ENCODE measurements at places on chromosomes 5 and 9.

DNA sequence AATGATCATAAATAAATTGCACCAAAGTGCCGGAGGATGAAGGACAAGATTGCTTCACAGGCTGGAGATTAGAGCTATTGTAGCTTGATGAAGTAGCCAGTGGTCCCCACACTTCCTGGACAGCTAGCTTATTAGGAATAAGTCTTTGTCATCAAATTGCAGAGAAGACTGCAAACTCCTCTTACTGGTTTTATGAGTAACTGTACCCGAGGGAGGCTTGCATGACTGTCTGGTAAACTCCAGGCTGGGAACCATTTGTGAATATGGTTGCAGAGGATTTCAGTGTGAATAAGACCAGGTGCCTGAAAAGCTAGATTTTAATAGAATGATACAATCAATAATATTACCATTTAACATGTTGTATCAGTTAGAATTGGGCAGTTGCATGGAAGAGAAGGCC, 36.5 kb upstream of the SEMA5A start:
- DNase-seq: no peak

DNA sequence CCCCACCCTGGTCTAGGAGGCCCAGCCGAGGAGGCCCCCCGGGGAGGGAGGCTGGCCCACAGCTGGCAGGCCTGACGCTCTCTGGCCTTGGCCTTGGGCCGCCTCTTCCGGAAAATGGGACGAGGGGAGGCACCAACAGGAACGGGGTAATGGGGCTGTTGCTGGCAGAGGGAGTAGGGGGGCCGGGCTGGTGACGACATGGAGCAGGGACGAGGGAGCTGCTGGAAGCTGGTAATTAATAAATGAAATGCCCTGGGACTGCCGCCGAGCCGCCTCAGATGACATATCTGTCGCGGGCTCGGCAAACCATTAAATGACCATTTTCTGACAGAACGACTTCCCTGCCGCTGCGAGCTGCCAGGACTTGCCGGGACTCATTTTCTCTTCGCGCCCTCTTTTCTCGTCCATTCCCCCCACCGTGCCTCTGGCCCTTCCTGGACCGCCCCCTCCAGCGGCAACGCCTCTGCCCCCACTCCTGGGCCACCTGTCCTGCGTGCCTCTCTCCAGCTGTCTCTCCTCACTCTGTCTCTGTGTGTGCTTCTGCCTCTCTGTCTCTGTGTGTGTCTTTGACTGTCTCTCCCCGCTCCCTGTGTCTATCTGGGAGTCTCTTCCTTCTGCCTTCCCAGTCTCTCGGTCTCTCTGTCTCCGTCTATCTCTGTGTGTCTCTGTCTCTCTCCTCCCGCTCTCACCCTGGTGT, 215.7 kb downstream of the PAX5 start:
- no peak for DNase-seq

DNA sequence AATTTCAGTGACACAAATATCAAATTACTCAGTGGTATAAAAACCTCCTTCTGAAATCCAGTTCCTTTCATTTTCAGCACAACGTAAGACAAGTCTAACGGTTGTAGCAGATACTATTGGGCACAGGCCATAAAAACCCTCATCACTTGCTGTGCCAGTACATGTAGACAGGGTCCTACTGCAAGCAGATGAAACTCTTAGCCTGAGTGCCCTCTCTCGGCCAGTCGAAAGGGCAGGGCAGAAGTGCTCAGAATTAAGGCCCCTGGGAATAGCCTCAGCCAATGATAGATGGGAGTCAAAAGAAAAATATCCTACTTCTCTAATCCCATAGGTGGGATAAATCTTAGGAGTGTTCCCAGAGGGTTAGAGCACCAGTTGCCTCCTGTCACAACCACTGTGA, 168.5 kb upstream of the FER start:
- DNase-seq: no peak

DNA sequence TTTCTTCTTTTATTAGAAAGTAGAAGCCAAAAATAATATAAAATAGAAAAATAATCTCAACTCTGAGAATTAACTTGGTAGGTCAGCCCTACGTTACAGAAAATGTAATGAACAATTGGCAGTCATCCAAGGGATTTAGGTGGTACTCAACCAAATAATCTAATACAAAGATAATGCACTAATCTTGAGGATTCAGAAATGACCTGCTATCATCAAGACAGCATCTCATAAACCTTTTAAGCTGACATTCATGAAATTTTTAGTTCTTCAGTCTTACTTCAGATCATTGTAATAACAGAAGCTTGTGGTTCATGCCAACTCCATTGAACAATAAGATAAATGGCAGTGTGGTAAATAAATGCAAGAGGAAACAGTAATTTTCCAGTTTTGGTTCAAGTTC, 1058.0 kb downstream of the MAT2B start:
- DNase-seq: no peak

DNA sequence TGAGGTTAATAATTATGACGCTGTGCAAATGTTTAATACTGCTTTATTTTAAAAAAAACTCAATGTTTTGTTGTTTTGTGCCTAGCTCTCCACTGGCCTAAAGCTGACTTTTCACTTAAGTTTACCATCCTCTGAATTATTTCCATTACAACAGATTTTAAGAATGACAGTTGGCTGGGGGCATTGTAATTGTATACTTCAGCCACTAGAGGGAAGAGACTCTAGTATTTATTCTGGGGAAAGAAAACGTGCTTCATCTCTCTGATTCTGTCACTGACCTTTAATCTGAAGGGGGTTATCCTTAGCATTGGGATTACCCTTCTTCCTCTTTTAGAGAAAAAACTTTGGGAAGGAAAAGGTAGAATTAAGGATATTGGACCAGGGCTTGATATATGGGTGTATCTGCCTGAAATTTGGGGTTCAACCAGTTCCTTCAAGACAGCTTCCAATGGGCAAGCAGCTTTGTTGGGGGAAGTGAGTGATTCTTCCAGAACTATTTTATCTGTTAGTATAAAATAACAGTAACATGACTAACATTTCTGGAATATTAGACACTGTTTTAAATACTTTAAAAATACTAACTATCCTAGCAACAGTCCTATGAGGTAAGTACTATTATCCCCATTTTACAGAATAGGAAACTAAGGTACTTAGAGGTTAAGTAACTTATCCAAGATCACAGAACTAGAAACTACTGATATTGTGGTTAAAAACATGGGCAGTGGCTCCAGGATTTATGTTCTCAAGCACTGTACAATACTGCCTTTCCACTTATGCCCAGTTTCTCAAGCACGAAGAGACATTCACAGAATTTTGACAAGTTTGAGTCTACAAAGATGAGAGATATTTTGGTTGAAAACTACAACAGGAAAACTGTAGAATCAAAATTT, 208.4 kb downstream of the CD180 start:
- no peak for DNase-seq

DNA sequence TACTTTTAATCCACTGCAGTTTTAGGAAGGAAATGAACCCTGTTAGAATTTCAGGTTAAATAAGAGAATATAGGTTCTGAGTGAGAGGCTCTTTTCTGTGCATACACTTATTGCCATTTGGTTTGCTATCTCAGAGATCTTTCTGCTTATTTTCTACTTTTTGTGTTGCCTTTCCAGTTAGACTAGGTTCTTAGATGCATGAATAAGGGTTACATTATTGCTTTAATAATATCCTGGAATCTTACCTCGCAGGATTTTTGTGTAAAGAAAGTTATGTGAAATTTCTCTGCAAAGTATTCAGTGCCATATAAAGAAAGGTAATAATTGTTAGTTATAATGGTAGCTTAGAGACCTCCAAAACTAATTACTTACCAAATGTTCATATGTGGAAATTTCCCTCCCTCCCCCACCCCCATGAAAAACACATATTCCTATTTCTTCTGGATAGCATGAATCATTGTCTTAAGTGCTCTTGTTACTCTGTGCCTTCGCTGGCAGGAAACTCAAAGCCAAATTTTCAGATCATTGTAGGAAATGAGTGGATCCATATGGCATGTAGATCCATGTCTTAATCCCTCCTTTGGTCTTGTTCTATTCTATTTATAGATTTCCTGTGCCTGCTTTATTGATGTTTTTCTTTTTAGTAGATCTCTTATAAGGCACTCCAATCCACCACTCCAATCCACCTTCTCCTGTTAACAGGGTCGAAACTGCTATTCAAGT, 2.7 kb upstream of the APBA1 start:
- DNase-seq: no peak

- DNase-seq: no peak
Observed at GRCh38 chr5:83839256-83839655, 118.6 kb upstream of the HAPLN1 start.

- no peak for DNase-seq
Observed at GRCh38 chr9:70406434-70406862, 8.0 kb downstream of the KLF9 start.

- no peak for DNase-seq
Observed at GRCh38 chr5:35146406-35146805, 83.9 kb downstream of the PRLR start.

- DNase-seq: no peak
Observed at GRCh38 chr9:78143281-78144007, 92.4 kb upstream of the CEP78 start.

DNA sequence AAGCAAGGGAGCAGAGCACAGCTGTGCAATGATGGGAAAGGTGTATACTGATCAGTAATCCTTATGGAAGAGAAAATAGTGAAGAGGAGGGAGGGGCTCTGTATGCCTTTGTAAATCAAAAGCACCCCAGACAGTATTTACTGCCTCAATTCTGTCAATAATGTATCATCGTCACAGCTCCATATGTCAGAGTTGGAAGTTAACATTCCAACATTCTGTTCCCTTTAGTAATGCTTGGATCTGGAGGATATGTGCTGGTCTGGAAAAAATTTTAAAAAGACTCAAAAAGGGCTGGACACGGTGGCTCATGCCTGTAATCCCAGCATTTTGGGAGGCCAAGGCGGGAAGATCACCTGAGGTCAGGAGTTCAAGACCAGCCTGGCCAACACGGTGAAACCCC, 310.4 kb downstream of the ACTL7B start:
- no peak for DNase-seq

GRCh38 chr9:37694355-37694754, 43.6 kb downstream of the FRMPD1 start:
- no peak for DNase-seq

DNA sequence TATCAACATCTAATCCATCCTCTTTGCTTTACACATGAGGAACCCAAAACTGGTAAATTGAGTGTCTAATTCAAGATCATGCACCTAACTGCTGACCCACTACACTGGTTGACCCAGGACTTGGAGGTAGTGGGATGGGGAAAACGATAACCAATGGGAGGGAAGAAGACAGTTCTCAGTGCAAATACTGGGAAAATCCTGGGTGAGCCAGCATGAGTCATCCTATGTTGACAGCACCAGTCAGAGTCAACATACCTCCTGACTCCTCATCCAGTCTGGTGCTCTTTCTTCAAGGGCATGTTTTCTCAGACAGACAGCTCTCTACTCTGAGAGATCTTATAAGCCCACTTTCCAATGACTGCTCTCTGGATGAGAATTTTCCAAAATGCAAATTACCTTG, 232.8 kb upstream of the PTGER4 start:
- peak; percentile 23 for DNase-seq

DNA sequence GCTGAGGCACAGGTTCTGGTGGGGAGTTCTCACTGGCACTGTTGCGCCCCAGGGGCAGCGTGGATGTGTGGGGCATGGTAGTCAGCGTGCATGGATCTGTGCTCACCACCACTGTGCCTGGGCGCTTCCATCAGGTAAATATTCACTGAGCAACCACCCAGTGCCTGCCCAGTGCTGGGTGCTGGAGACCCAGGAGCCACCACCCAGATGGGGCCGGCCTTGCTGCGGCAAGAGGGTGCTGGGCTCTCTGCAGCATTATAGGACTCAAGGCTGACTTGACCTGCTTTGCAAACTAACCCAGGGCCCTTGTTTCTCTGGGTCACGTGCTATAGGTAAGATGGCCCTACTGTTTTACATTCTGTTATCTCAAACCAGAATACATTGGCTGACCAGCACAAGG, 60.5 kb downstream of the DAP start:
- DNase-seq: no peak

- no peak for DNase-seq
Observed at GRCh38 chr5:537621-538071, 13.4 kb upstream of the SLC9A3 start.

- DNase-seq: no peak
Observed at GRCh38 chr9:93600504-93600903, 24.1 kb downstream of the PHF2 start.

DNA sequence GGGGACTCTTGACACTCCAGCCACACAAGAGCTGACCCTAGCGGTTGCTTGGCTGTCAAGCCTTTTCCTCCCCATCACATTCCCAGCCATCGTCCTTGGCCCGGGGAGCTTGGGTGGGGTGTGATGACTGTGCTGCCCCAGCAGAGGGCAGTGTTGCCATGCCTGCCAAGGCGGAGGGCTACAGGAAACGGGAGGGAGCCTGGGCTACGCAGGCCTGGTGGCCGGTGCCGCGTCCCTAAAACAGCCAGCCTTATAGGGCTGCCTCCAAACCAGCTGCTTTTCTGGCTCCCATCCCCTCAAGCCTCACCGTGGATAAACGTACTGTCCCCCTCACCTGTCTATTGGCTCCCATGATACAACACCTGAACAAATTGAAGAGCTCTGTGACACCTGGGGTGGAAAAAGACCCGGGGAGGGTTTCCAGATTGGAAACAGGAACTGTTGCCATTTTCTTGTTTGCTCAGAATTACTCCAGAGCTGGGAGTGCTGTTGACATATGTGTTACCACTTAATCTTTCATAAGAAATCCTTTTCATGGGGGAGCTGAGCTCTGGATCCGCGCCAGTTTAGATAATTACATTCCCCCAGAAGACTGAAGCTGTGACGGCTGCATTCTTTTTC, 72.8 kb upstream of the ASTN2 start:
- peak; percentile 28 for DNase-seq

- no peak for DNase-seq
Observed at GRCh38 chr5:98349251-98349989, 424.0 kb upstream of the RGMB start.

- no peak for DNase-seq
Observed at GRCh38 chr5:171920765-171921391, 85.6 kb downstream of the FBXW11 start.

- DNase-seq: no peak
Observed at GRCh38 chr5:78549043-78549442, 99.5 kb downstream of the LHFPL2 start.

DNA sequence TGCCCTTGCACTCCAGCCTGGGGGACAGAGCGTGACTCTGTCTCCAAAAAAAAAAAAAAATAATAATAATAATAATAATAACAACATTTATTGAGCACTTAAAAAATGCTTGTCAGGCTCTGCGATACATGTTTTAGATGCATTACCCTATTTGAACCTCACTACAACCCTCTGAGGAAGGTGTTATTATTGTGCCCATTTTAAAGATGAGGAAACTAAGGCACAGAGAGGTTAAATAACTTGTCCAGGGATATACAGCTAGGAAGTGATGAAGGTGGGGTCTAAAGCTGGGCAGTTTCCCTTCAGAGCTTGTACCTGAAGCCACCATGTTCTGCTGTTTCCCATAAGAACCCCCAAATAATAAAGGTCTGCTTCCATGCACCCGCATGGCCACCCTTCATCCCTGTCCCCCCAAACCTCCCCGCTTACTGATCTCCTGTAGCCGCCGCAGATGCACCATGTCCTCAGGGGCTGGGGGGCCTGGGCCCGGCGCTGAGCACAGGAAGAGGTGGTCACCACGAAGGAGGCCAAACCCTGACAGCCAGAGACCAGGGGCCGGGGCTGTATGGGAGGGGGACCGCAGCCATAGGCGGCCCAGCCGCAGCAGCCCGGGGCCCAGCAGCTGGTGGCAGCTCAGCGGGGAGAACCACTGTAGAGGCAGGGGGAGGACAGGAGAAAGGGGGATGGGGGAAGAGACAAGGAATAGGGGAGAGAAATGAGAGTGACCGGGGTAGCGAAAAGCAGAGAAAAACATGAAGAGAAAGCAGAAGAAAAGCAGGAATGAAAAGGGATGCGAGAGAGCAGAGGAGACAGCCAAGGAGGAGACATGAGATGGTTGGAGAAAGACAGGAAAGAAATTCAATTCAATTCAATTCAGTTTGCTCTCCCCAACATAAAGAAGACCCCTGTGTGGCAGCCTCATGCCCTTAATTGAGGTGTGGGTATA, 15.1 kb upstream of the FCHSD1 start:
- no peak for DNase-seq
